ENCODE measurements at places on chromosomes 6 and 20.

- DNase-seq = no peak
These were observed 13.0 kb upstream of the MOXD1 start for GRCh38 chr6:132414322-132414721.

DNA sequence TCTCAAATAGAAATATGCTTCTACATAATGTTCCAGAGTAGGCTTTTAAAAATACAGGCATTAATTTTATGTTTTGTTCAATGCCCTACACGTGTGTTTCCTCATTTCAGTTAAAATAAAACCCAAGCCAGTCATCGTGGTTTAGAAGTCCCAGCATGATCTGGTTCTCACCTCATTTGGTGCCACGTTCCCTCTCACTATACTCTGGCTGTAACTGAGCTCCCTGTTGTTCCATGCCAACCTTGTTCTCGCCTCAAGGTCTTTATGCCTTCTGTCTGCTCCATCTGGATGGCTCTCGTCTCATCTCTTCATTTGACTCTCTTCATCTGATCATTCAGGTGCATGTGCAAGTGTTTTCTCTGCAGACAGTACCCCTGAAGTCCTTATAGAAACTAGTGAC is 32.6 kb downstream of the HDGFL1 start:
- DNase-seq = no peak

DNA sequence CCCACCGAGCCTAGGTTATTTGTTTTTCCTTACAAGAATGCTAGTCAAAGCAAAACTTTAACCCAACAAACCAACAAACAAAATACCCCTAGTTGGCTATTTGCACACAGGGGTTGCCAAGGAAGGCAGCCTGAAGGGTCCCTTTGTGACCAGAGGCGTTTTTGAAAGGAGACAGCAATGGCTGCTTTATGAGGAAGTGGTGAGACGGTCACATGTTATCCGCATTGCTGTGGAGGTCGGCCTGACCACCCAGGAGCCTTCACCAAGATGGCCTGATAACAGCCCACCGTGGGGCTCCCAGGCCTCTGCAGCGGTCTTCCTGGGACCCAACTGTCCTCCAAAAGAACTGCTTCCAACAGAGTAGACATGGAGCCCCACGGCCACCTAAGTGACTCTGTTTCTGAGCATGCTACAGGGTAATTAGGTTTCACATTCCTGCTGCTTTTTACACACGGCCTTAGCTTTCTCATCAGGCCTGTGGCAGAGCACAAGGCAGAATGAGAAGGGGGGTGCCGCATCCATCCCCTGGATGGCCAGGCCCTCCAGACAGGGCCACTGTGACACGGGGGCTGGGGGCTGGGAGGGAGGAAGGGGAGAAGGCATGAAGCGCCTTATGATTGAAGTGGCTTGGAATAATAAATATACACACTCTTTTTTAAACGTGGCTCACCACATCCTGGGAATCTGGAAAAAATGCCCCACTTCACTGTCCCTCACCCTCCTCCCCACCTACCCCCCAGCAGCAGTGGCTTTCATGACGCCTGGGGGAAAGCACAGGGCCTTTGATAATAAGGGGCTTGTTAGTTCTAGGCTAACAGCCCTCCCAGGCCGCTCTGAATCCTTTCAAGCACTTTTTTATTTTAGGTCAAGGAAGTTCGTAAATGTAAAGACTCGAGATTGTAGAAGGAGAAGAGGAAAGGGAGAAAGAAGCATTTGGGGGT is 86.0 kb downstream of the CLIC5 start:
- DNase-seq = no peak

DNA sequence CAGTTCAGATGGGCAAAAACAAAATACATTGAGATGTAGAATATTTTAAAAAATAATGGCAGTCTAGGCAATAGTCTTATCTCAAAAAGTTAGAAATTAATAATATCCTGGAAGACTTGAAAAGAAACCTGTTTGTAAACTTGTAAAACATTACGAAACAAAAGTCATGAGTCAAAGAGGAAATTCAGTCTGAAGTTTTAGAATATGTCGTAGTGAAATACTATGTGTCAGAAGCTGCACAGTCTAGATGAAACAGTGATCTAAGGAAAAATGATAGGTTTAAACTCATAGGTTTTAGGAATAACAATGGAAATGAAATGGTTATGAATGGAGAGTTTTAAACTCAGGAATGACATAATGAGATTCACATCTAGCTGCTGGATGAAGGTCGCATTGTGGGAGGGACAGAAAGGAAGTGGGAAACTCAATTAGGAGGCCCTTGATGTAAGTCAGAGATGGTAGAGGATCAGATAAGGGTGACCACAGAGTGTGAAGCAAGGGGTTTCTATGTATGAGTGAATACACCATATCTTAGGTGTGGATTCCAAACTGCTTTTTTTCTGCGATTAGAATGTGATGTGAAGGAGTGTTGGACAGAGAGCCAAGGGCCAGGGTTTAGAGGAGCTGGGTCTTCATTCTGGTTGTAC is 2.8 kb downstream of the SNRPB2 start:
- no peak for DNase-seq

DNA sequence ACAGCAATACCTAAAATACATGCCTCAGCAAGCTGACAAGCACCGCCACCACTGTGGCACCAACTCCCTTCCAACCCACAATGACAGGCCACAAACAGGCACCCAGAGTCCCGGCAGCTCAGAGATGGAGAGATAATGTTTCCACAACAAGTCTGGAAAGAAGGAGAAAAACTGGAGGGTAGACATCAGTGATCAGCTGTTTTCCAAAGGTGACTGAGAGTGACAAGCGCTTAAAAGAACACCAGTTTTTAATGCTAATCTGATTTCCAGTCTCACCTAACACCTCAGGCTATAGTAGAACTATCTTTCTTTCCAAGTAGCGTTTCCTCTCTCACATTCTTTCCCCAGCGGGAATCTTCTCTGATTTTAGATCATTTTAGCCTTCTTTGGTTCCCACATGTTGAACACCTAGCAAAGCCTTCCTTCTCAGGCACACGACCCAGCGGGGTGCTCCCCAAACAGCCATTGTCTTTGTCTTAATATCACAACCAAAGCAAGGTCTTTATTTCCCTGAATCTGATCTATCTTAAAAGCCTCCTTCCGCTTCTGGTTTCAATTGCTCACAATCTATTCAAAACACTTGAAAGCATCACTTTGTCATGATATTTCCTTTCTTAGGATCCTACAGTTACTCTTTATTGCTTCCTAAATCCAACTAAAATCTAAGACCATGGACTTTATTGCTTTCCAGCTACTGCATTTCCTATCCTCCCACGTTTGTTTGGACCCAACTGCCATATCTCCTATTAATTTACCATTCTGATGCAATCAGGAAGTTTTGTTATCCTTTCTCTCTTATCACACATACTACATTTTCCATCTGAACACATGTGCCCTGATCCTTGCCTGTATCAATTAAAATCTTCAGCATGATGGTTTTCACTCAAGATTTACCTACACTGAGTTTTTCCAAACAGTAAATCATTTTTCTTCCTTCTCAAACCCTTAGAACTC is 282.7 kb downstream of the ADGB start:
- no peak for DNase-seq

DNA sequence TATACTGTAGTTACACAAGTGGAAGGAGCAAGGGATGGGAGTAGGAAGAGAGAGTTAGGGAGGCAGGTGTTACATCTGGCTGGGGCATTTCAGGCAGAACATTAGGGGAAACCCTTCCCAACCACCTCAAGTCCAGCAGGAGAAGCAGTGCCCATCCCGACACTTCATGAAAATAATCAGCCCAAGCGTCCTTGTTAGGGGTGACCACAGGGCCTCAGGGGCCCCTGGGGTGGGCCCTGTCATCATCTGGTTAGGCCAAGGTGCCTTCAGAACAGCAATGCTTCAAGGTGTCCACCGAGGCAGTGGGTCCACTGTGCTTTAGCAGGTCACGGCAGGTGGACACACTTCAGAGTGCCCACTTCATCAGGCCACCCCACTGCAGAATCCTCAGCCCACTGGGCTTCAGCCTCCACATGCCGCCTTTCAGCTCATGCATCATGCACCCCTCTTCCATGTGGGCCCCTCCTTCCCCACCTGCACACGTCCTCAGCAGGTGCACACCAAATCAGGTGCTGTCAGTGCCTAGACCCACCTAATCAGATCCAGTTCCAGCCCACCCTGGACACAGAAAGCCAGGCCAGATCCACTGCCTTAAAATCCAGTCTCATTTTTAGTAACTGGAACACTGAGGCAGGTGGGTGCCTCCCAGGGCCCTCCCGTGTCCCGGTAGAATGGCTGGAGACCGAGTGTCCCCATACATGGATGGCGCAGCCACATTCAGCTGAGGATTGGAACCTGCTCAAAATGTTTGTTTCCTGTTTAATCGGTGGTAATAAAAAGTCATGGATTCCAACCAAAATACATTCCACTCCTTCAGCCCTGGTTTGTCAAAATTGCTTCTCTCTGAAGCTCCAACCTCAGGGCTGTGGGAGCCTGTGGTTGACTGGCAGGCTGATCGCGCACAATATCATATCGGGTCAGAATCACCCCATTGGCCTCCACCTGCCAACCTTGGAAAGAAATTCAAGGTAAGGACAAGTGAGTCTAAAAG is 99.5 kb downstream of the ANKRD60 start:
- DNase-seq = no peak

- no peak for DNase-seq
These were observed 68.8 kb downstream of the TMEM170B start for GRCh38 chr6:11606332-11606731.

- no peak for DNase-seq
These were observed 181.9 kb downstream of the GMDS start for GRCh38 chr6:2063547-2063946.

DNA sequence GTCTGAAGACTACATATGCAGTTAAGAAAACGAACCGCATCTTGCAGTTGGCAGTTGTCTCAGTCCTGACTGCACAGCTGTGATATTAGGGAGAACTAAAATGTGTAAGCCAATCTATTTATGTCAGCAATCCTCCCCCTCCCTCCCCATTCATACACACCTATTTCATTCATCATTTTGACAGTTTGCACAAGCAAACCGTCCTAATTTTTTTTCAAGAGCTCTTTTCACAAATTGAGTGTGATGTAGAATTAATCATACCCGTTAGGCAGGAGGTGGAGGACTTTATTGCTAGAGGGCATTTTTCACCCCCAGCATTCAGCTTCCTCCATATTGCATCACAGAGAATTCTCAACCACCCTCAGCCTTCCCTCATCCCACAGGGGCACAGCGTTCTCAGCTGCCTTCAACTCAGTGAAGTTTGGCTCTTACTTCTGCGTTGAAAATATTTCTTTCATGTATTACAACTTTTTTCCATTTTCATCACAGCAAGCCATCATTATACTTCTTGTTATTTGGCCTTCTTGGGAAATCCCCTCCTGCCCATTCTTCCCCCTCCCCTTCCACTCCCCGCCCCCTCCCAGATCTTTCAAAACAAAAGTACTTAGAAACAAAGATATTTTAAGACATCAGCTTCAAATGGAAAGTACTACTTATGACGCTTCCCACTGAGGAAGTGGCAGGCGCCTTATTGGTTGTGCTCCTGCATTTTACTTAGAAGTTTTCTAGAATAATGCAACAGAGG is 37.5 kb downstream of the NOX3 start:
- peak; percentile 76 for DNase-seq

DNA sequence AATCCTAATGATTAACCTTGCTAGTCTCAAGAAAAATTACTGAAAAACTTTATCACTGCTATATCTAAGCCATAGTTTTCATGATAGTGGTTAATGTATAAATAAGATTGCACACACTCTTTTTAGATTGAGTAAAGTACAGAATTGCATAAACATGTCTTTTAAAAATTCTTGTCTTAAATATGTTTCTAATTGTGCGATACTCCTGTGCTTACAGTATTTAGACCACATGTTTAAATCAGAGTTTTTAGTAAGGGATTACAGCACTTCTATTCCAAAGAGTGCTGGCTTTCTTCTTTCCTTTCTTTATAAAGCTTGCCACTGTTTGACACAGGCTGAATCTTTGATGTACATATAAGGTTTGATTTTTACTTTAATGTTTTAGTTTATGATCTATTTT is 36.8 kb upstream of the RGS17 start:
- no peak for DNase-seq

- DNase-seq = no peak
These were observed 51.9 kb downstream of the CD24 start for GRCh38 chr6:106922626-106923025.

DNA sequence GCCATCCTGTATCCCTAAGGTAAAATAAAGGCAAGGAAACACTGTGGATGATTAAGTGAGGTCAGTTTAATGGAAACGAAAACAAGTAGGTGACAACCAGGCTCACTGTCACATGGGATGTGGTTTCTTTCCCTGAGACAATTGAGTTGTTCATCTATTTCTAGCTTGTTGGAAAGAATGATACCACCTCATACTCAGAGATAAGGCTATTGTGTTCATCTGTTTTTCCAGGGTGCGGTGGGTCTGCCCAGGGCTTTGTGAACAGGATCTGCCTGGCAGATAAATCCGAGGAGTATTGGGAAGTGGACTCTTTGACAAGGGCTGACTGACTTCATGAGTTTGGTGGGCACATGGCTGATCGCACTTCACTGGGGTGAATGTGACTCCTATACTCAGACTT is 80.8 kb upstream of the TIAM2 start:
- DNase-seq = no peak

DNA sequence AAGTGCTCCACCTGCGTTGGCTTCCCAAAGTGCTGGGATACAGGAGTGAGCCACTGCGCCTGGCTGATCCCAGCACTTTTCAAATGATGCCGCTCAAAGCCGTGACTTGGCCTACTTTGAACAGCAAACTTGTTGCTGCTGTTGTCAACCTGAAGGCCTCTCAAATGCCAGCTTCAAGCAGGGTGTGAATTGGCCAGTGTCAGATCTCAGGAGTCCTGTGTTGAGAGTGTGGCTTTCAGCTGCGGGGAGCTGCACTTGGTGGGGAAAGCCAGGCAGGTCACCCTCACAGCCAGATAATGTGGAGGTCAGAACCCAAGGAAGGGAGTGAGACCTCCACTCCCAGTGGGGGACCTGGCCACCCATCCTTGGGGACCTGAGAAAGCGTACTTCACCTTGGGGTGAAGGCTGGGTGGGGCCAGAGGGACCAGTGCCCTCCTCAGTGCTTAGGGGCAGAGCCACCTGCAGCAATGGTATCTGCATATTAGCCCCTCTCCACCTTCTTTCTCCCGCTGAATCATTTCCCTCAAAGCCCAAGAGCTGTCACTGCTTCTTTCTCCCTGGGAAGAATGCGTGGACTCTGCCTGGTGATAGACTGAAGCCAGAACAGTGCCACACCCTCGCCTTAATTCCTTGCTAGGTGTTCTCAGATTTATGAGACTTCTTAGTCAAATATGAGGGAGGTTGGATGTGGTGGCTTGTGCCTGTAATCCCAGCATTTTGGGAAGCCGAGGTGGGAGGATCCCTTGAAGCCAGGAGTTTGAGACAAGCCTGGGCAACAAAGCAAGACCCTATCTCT is 19.1 kb upstream of the PANK2 start:
- DNase-seq = no peak

GRCh38 chr6:100255701-100256100 is 209.0 kb downstream of the SIM1 start:
- no peak for DNase-seq

DNA sequence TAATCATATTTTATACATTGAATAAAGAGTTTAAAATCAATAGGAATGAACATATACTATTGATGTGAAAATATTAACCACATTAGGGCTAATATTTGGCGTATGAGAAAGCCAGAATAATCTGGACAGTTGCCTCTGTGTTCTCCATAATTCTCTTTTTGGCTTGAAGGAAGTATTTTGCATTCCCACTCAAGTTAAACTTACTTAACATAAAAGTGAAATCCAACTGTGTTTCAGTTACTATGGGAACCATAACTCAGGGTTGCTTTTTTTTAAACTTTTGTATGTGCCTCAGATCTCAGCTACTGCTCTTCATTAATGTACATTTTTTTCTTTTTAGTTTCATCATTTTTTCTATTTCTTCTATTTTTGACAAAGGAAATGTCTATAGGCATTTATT is 479.8 kb downstream of the NKAIN2 start:
- DNase-seq = no peak

All from ascending aorta (tissue), 2 donors.